Stimulated activated naive B cell treated with anti-CD40 and anti-IgM and Interleukin-4, amounts not matched to agents 10 μg/mL and 1 μg/mL and 100 μg/mL, for 72 hours (primary cell): ENCODE measurements at places on chromosomes 11 and 22.

DNA sequence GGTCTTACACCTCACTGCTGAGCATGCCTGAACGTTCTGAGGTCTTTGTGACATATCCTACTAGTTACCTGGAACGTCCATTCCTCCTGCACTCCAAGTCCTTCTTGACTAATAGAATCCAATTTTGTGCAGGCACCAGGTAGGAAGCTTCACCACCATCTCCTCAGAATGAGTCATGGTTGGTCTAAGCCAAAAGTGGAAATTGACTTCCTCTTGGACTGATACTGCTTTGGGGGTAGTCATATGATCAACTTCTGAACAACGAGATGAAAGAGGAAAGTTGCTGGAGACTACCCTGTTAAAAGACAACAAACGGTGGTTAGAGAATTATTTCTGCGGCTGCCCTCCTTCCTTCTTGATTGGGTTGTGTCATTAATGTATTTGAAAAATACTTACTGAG lies 374.2 kb upstream of the LARGE1 start:
- DNase-seq = no peak

DNA sequence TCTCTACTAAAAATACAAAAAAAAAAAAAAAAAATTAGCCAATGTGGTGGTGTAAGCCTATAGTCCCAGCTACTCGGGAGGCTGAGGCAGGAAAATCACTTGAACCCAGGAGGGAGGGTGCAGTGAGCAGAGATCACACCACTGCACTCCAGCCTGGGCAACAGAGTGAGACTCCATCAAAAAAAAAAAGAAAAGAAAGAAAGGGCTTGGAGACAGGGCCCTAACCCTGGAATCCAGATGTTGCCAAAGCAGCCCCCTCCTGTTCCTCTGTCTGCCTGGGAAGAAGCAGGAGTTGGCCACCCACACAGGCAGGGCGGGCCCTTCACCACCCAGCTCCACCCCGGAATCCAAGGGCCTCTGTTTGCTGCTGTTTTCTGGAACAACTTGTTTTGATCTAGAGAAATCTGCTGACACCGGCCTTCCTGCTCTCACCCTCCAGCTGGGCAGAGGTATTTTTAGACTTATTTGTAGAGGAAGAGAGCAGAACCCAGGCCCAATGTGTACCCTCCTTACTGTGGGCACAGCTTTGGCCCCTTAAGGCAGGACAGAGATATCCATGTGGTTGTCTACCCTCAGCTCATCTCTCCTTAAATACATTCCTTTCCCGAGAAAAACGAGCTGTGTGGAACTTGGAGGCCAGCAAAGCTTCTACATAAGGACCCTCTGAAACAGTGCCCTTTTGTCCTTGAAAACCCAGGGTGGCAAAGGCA lies 2.7 kb upstream of the NEAT1 start:
- peak; percentile 40 for DNase-seq

GRCh38 chr11:117465236-117465997 lies 137.8 kb downstream of the CEP164 start:
- DNase-seq = no peak

- DNase-seq = no peak
These were observed 39.4 kb downstream of the SIK3 start for GRCh38 chr11:117058761-117059261.

DNA sequence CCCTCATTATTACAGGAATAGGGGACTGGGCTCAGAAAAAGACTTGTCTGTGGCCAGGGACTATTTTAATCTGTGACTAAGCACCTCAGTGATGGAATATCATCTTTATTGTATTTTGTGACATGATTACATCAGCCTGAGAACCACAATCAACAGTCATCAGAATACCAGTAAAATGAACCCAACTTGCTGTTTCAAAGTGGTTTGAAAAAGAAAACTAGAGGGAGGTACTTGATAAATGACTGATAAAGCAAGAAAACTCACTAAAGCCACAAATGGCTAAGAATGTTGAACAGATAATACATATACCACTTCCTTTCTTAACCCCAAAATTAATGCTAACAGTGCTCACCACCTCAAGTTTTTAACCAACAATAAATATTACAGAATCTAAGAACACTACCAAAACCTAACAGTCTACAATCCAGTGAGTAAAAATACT lies 155.7 kb downstream of the ATG16L2 start:
- DNase-seq = no peak

DNA sequence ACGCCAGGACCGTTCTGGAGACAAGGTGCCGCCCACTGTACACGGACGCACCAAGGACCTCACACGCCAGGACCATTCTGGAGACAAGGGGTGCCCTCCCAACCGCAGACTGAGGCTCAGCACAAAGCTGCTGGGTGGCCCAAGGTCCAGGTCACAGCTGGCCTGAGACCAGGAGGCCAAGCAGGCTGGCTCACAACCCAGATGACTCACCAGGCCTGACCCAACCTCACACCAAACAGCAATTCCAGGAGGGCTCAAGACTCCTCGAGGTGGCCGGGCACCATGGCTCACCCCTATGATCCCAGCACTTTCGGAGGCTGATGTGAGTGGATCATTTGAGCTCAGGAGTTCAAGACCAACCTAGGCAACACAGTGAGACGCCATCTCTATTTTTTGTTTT lies 14.8 kb downstream of the BRD1 start:
- no peak for DNase-seq

- no peak for DNase-seq
These were observed 78.4 kb downstream of the CDKN1C start for GRCh38 chr11:2807025-2807681.

- no peak for DNase-seq
These were observed 1.2 kb downstream of the CD3E start for GRCh38 chr11:118305726-118306125.

DNA sequence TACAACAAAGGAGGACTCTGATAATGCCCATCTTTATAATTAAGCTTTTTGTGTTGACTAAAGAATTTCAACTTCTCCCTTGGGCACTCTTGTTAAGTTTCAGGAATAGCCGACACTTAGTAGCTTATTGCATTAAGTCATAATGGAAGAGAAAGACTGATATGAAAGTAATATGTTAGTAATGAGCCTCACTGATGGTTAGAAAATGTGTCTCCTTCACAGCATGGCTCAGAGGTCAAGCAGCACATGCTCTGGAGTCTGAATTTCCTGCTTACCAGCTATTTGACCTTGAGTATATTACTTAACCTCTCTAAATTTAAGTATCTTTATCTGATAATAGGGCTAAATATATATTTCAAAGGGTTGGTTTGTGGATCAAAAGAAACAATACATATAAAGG lies 39.0 kb downstream of the PDGFD start:
- DNase-seq = no peak

DNA sequence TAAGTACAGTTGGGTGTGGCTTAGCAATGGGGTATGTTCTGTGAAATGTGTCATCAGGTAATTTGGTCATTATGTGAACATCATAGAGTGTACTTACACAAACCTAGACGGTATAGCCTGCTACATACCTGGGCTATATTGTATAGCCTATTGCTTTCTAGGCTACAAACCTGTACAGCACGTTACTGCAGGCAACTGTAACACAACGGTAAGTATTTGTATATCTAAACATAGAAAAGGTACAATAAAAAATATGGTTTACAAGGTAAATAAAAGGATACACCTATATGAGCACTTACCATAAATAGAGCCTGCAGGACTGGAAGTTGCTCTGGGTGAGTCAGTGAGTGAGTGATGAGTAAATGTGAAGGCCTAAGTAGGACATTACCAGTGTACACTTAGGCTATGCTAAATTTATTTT lies 73.1 kb upstream of the GDPD4 start:
- DNase-seq = no peak

DNA sequence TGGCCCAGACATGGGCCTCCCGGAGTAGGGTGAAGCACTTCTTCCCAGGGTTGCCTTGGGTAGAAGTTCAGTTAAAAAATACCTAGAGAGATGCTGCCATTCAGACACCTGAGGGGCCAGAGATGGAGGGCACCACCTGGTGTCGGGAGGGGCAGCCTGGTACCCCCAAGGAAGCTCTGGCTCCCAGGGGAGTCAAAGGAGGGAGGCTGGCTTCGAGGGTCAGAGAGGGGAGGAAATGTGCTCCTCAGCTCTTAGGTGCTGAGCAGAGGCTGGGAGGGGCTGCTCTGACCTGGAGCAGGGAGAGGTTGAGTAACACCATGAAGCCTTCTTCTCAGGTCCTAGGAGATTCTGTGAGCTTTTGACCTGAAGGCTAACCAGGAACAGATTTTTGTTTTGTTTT lies 1.1 kb downstream of the USP35 start:
- no peak for DNase-seq

DNA sequence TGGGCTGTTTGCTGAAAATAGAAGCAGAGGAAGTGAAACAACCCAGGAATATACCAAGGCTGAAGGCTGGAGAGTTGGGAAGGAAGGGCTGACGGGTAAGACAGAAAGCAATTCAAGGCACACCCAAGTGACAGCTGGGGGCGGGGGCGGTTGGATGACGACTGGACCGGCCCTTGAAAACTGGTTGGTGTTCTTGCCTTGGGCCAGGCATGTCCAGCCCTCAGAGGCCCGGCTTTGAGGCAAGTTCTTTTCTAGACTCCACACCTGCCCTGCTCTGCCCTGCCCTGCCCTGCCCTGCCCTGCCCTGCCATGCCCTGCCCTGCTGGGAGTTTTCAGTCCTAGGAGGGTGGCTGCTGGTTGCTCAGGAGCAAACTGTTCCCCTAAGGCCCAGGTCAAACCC lies 34.2 kb upstream of the CACNG2 start:
- DNase-seq = no peak

DNA sequence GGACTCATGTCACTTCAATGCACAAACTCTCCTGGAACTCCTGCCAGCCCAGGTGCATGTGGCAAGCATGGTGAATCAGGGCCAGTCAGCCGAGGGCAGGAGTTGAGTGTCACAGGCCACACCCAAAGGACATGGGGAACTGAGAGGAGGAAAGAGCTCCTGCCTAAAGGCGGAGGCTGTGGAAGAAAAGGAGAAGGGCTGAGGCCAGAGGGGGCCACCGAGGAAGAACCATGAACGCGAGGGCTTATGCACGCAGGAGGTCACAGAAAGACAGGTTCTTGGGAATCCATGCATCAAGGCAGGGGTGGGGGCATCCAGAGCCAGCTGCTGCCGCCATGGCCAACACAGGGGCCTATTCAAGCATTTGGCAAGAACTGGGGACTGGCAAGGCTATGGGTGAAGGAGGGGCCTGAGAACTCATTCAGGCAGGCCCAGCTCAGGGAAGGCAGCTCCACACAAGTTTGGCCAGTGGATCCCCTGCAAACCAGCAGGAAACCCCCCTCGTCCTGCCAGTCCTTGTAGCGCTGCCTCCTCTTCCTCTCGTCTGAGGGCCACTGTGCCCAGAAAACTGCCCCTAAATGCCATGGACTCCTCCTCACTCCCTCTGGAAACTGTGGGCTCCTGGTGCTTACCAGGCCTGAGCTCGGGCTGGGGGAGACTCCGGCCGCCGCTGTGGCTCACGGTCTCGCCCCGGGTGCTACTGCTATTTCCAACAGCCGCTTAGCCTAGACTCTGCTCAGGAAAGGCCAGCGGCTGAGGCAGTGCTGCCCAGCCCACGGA lies 15.4 kb downstream of the PPM1F start:
- no peak for DNase-seq

DNA sequence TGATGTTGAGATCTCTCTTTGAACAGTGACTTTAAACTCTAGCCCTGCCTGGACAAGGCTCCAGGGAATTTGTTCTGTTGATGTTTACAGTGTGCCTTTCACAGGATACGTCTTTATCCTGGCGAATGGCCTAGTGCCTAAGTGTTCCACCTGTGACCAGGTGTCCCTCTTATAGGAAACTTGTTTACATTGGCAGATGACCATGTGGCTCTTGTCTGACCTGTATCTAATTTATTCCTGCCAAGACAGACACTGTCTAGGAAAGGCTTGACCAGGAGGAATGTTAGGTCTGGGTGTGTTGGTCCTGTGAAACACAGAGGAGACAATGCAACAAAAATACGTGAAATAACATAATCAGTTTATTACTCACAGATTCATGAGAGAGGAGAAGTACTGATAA lies 875.6 kb downstream of the METTL15 start:
- no peak for DNase-seq

DNA sequence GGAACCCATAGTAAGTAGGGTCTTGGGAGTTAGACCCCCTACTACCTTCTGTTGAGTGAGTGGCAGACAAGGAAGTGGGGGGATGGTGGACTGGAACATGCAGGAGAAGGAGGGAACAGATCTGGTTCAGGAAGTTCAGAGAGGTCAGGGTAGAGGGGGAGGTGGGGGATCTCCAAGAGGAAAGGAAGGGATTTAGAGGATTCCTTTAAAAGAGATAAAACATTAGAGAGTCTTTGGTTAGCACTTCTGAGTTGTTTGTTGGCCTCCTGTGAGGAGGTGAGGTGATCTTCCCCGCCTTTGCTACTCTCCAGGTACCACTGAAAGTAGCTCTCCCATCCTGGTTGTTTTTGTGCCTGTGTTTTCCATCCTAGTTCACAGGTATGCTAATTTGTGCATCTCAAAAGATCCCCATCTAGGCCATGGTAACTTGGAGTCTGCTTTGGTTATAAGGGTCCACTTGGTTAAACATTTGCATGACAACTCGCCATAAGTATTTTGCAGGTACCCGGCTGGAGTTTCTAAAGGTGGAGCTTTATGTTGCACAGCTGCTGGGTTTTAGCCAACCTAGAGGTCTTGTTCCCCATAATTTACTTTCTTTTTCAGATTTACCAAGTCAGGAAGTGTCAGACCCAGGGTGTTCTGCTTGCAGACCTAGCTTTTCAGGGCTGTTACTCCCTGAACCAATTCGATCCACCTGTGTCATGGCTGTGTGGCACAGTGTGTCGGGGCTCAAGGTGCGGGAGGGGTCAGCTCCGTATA lies 79.3 kb upstream of the SORL1 start:
- peak; percentile 15 for DNase-seq

- no peak for DNase-seq
These were observed 19.0 kb downstream of the CECR2 start for GRCh38 chr22:17388235-17388634.

DNA sequence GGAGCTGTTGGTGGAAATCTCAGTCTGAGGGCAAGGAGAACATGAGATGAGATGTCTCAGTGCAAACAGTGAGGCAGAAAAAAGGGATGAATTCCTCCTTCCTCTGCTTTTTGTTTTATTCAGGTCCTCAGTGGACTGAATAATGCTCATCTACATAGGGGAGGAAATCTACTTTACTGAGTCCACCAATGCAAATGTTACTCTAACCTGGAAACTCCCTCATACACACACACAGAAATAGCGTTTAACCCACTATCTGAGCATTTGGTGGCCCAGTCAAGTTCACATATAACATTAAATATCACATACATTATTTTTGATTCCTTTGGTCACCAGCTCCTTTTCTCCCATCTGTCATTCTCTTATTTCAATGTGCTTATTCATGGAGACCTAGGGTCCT lies 418.8 kb downstream of the TMEM135 start:
- DNase-seq = no peak

GRCh38 chr11:133559382-133559781 lies 27.1 kb upstream of the OPCML start:
- no peak for DNase-seq
